Omental fat pad (tissue), 4 donors: ENCODE measurements at places on chromosomes 3 and 15. TPM values are rescaled to one million over a fixed set of nuclear protein-coding genes. Genes with fewer than 3 reads are reported as not detected.

DNA sequence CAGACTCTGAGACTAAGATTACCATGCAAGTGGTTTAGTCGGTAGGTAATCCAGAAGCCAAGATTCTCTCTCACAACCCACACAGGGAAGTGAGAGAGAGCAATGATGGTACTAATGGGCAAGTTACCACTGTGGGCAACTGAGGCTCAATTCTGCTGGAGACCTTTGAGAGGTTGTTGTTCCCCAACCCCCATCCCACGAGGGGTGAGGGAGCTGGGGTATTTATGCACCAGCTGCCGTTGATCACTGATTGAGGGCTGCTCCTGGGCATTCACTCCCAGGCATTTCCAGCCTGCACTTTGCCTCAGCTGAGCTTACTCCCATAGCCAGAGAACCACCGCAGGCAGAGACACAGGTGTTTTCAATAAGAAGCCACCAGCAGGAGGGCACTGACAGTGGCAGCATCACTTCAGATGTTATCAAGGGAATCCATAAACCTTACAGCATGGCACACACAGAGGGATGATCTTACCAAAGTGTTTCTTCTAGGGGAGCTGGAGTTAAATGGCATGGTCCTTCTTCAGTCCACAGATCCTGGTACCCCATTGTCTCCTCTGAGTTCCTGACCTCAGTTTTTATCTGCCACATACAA, 15.0 kb upstream of the CCDC174 start:
- no peak for DNase-seq

DNA sequence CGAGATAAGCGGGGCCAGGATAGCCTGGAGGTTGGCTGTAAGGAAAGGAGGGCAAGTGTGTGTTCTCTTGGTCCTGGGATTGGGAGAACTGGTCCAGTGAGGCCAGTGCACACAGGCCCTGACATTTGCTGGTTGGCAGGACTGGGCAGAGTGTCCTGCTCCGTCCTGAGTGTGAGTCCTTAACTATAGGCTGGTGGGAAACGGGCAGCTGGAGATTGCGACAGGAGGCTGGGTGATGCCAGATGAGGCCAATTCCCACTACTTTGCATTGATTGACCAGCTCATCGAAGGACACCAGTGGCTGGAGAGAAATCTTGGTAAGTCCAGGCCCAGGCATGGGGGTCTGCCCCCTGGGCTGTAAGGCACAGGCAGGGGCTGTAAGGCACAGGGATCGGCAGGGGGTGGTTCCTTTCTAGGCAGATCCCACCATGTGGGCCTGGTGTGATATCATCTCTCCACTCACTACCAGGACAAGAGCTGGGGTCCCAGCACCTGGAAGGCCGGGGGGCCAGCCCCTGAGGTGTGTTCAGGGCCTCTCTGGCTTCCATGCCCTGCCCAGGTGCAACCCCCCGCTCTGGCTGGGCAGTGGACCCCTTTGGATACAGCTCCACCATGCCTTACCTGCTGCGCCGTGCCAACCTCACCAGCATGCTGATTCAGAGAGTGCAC, 3.2 kb downstream of the MAN2A2 start:
- no peak for DNase-seq

DNA sequence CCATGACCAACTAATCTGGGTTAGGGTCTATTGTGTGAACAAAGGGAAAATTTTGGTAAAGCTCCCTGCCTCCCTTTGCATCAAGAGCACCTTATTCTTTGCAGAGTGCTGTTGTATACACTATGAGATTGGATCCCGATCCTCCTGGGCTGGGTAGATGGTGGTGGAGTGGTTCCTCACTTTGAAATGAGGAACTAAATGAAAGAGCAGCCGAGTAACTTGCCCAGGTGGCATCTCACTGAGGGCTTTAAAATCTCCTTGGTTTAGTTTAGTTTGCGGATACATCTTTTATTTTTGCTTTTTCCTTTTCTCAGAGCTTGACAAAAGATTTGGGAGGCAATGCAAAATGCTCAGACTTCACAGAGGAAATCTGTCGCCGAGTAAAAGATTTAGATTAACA, 19.4 kb downstream of the IDH3A start:
- no peak for DNase-seq

DNA sequence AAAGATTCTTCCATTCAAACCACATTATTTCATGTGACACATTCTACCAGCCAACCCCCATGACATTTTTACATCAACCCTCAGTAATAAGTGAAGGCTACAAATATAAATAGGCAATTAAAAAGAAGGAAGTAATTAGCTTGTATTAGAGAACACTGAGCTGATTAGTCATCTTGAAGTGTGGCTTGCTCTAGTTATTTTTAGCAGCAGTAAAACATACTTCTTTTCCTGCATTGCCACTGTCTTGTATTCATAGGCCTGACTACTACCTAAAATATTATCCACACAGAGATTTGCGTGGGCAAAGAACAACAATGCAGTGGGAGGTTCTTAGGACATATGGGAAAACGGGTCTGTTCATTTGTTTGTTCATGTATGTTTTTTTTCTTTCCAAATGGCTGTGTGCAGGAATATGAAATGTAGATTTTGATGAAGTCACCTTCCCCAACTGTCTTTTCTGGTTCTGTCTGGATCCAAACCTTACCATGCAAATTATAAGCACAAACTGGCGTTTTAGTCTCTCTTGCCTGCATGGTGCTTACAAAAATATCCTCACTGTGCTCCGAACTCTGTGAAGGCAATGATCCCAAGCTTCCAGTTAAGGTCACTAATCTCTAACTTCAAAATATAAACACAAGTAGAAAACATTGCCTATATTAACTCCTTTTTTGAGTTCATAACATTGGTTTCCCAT, 31.5 kb upstream of the TM4SF4 start:
- DNase-seq = no peak

GRCh38 chr3:116863822-116864589, 154.4 kb downstream of the TUSC7 start:
- no peak for DNase-seq

DNA sequence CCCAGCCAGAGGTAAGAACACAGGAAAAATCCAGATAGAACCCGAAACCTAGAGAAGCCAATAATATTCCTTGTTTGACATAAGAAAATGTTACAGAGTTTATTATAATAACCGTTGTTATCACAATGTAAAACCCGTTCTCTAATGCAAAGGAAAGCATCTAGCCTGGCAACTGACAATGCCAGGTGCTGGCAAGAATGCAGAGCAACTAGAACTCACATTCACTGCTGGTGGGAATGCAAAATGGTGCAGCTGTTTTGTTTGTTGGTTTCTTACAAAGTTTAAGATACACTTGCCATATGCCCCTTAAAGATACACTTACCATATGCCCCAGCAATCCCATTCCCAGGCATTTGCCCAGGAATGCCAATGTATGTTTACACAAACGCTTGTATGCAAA, 23.4 kb downstream of the VPS39 start:
- DNase-seq = no peak

- DNase-seq = no peak
Measured at GRCh38 chr3:130378677-130379191, 33.3 kb downstream of the COL6A5 start.

DNA sequence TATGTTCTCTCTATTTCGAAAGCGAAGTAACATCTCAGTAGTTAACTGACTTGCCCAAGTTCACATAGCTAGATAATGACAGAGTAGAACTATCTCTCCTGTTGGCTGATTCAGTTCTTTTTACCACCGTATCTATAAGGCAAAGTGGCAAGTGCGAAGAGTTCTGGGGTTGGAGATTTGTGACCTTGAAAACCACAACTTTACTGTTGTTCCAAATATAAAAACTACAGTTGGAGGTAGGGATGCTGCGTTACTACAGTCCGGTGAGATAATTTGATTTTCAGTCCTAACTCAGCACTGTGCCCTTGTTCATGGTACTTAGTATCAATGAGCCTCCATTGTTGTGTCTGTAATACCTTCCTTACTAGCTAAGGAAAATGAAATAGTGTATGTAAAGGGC, 71.2 kb upstream of the GOLGA8B start:
- no peak for DNase-seq

DNA sequence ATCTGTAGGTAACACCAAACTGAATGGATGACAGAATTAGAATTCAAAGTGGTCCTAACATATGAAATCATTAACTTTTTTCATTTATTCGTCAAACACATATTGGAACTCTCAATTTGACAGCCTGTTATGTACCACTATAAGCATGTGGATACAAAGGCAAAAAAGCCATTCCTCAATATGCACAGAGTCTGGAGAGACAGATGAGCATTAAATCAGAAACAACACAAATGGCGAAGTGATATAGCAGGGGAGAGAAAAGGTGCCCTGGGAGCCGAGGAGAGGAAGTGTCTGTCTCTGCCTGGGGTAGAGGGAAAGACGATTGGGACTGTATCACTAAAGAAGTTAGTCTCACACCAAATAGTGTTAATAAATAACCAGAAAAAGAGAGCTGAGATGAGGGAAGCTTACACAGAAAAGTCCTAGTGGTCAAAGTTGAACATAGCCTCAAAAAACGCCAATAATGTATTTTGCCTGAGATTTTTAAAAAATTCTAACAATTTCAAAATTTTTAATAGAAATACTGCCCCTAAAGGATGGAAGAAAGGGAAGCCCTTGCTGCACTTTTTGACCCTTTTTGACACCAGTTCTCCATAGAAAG, 417.5 kb downstream of the TUSC7 start:
- DNase-seq = no peak

DNA sequence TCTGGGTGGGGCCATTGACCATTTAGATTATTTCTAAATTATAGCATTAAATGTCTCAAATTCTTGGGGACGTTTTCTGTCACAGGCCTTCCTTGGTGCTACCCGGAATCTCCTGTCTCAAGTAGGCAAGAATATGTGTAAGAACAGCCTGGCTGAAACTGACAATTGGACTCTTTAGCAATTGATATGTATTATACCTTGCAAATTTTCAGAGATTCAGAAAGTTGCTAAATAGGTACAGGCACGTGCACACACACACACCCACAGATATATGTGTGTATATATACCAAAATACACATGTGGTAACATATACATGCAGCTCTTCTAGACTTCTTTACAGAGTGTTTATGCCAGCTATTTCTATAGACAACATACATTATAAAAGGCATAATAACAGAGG, 213.2 kb upstream of the NR2E3 start:
- DNase-seq = no peak

Gene GPR171
- total RNA-seq = 2.8 TPM

DNA sequence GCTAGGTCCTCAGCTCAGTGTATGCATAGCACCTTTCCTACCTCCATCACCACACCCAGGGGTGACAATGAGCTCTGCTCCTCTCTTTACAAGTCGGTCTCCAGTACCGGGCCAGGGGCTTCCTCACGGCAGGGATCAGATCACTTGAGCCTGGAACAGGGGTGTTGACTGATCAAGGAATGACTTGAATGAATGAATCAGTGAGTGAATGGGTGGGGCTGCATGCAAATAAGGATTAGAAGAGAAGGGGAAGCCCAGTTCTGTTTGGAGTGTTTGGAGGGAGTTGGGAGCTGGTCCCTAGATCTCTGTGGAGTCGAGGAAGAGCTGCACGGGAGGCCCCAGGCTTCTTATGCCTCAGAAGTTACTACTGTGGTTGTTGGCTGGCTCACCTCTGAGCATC, 87.0 kb downstream of the TMEM266 start:
- DNase-seq = no peak

Gene IL17RE
- 7.7 TPM for total RNA-seq

Gene ADAMTS7
- 7.8 TPM for total RNA-seq

GRCh38 chr15:85879334-85880163, 84.8 kb upstream of the KLHL25 start:
- no peak for DNase-seq

DNA sequence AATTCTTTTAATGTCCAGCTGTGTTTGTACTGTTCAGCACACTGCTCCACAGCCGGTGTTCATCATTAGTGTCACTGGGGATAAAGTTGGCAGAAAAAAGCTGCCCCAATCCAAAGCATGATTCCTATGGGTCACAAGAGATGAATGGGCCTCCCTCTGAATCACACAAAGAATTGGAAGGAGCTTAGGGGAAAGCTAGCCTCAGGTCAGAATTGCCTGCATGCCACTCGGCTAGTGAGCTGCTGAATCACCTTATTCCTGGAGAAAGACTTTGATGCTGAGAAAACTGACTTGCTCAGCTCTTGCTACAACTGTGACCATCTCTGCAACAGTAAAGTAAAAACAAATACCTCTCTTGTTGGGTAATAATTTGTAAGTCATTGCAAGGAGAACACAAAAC, 3.5 kb downstream of the CCK start:
- DNase-seq = no peak

DNA sequence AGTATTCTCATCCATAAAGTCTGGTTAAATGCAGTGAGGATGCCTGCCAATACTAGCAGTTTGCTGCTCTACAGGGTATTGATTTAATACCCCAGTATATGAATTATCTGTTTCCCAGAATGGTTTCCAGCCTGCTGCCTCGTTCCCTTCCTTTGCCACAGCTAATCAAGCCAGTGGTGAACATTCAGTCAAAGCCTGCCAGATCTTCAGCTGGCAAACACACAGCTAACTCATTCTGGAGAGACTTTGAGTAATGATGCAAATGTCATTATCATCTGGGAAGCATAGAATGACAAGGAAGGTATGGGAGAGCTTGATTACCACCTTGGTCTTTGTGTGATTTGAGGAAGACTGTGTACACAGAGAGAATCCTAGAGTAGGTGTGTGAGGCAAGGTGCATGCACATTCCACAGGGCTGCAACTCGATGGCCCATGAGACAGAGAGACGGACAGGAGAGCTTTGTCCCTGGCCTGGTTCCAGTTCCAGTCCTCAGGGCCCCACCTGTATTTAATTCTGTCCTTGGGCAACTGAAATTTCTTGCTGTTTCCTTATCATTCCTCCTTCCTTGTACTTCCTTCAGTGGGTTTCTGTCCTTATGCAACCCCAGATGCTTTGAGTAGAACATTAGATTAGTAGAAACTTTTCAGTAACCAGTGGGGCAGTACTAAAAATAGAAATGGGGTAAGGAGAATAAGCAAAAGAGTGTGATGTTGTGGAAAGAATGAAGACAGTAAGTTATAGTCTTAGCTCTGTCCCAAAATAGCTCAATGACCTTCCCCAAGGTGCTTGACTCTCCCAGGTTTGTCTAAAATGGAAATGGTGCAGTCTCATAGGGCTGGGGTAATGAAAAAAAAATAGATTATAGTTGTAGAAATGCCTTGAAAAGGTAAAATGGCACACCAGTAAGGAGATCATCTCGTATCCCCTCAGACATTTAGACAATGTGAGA, 72.5 kb downstream of the MITF start:
- no peak for DNase-seq

DNA sequence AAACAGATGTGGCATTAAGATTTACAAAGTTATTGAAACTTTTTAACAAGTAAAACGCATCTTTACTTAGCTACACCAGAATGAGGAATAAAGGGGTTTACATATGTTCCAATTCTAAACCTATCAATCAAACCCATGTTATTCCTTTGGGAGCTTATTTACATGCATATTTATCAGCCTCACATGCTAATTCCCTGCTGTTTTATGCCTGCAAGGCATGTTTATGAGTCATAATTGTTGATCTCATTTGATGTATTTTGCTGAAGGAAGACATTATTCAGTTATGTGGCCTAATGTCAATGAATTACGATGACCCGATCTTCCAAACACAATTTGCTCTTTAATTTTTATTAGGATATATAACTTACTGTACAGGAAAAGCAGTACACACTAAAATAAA, 272.9 kb downstream of the TBC1D5 start:
- no peak for DNase-seq

GRCh38 chr15:90553248-90553745, 23.6 kb downstream of the CRTC3 start:
- DNase-seq = no peak
